ENCODE measurements at places on chromosomes 4 and X. TPM values are rescaled to one million over a fixed set of nuclear protein-coding genes. Genes with fewer than 3 reads are reported as not detected.
A peak's percentile ranks its signal among the peaks of the same experiment; 100 is the strongest.

The CDKL5 gene
- 8.4 TPM for total RNA-seq

The PNMA6A gene
- 2.3 TPM for total RNA-seq

The HAUS3 gene
- total RNA-seq: 20.8 TPM

The CCDC158 gene
- 3.9 TPM for total RNA-seq

The ZBTB33 gene
- total RNA-seq: 23.5 TPM

The MAGEA4 gene
- not detected for total RNA-seq

The KIT gene
- total RNA-seq: 59.9 TPM

The NUDT11 gene
- total RNA-seq: 1.7 TPM

The PCDH19 gene
- total RNA-seq: 0.40 TPM

GRCh38 chr4:102536768-102537167 lies 35.6 kb downstream of the NFKB1 start:
- H3K27me3 ChIP-seq: no peaks in the 10 kb centered on the region
- DNase-seq: no peak
- H3K27ac ChIP-seq: no peak overlapping the region

- no peak overlapping the region for H3K27ac ChIP-seq
- peaks cover 19% of the 10 kb centered on the region for H3K36me3 ChIP-seq
- no peak for DNase-seq
- H3K4me3 ChIP-seq: no peak overlapping the region
- H3K4me1 ChIP-seq: peaks cover 17% of the 10 kb centered on the region
Measured at GRCh38 chr4:7771541-7772507, 167.8 kb downstream of the AFAP1 start.

- H3K4me1 ChIP-seq: no peaks in the 10 kb centered on the region
- no peak for DNase-seq
- no peak overlapping the region for H3K27ac ChIP-seq
- H3K4me3 ChIP-seq: no peak overlapping the region
- H3K27me3 ChIP-seq: no peaks in the 10 kb centered on the region
Measured at GRCh38 chr4:22802876-22803275, 110.1 kb downstream of the GBA3 start.

DNA sequence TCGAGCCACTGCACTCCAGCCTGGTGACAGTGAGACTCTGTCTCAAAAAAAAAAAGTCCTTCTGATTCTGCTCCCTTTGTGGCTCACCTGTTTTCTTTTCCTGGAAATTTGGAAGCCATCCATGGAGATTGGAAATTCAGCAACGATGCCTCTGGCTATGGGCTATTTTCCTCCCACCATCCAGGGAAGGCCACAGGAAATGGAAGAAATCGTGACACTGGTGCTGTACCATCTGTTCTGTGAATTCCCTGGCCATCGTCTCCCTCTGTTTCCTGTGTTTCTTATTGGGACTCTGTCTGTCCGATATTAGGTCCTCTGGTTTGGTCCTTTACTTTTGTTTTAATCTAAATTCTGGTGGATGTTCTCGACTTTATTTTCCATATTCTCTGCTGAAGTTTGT lies 29.4 kb upstream of the ADRA2C start:
- H3K36me3 ChIP-seq: no peaks in the 10 kb centered on the region
- no peak overlapping the region for H3K4me3 ChIP-seq
- no peaks in the 10 kb centered on the region for H3K27me3 ChIP-seq
- no peak for DNase-seq

- H3K27me3 ChIP-seq: no peaks in the 10 kb centered on the region
- no peak overlapping the region for H3K27ac ChIP-seq
- H3K4me1 ChIP-seq: no peaks in the 10 kb centered on the region
- H3K36me3 ChIP-seq: no peaks in the 10 kb centered on the region
- no peak overlapping the region for H3K4me3 ChIP-seq
Measured at GRCh38 chrX:153496590-153496959, 1.8 kb downstream of the BGN start.

DNA sequence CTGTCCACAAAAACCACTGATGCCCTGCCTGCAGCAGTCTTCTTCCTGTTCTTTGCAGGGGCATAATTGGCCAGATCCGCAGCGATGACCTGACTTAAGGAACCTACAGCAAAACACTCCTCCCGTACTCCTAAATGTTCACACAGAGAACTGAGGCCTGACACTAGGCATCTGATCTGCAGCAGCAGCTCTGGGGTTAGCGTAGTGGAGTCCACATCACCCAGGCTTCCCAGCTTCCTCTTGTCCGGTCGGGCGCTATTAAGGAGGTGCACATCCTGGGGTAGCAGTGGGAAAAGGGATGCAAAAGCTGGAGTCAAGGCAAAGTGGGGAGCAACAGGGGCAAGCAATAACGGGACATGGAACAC lies 758 bp downstream of the SCFD2 start:
- H3K36me3 ChIP-seq: no peaks in the 10 kb centered on the region
- no peak overlapping the region for H3K27ac ChIP-seq
- H3K27me3 ChIP-seq: no peaks in the 10 kb centered on the region
- no peak for DNase-seq

- H3K36me3 ChIP-seq: no peaks in the 10 kb centered on the region
- peak overlapping the region; percentile 75 for H3K4me3 ChIP-seq
- no peaks in the 10 kb centered on the region for H3K4me1 ChIP-seq
- peak; percentile 61 for DNase-seq
- peak overlapping the region; percentile 43 for H3K27ac ChIP-seq
Measured at GRCh38 chr4:127622921-127623796, 9.6 kb upstream of the INTU start.

- no peaks in the 10 kb centered on the region for H3K27me3 ChIP-seq
- H3K27ac ChIP-seq: no peak overlapping the region
- H3K36me3 ChIP-seq: no peaks in the 10 kb centered on the region
Measured at GRCh38 chr4:16150716-16151115, 66.9 kb upstream of the PROM1 start.

DNA sequence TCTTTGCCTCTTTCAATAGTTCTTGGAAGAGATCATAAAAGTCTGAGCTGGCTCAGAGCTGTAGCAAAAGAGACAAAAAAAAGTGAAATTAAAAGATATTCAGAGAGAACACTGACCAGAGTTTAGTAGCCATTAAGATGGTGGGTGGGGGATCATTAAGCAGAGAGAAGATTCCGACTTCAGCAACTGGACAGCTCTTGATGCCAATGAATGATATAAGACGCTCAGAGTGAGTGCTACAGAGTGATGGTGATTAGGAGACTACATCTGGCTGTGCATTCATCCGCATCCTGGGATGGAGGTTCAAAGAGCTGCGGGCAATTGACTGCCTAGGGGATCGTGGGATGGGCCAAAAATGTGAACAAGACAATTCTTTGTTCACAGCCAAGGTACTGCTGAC lies 178.5 kb downstream of the PACRGL start:
- H3K27me3 ChIP-seq: no peaks in the 10 kb centered on the region
- H3K27ac ChIP-seq: no peak overlapping the region
- H3K36me3 ChIP-seq: no peaks in the 10 kb centered on the region
- no peak overlapping the region for H3K4me3 ChIP-seq
- no peak for DNase-seq
- no peaks in the 10 kb centered on the region for H3K4me1 ChIP-seq

GRCh38 chr4:149987330-149988086 lies 90.7 kb upstream of the DCLK2 start:
- H3K27ac ChIP-seq: peak overlapping the region; percentile 85
- DNase-seq: no peak
- H3K27me3 ChIP-seq: no peaks in the 10 kb centered on the region
- peaks cover 47% of the 10 kb centered on the region for H3K4me1 ChIP-seq
- no peak overlapping the region for H3K4me3 ChIP-seq

GRCh38 chr4:184798504-184798903 lies 27.3 kb downstream of the ACSL1 start:
- H3K27ac ChIP-seq: no peak overlapping the region
- H3K36me3 ChIP-seq: no peaks in the 10 kb centered on the region
- H3K4me3 ChIP-seq: no peak overlapping the region
- DNase-seq: no peak
- H3K4me1 ChIP-seq: peaks cover 26% of the 10 kb centered on the region

DNA sequence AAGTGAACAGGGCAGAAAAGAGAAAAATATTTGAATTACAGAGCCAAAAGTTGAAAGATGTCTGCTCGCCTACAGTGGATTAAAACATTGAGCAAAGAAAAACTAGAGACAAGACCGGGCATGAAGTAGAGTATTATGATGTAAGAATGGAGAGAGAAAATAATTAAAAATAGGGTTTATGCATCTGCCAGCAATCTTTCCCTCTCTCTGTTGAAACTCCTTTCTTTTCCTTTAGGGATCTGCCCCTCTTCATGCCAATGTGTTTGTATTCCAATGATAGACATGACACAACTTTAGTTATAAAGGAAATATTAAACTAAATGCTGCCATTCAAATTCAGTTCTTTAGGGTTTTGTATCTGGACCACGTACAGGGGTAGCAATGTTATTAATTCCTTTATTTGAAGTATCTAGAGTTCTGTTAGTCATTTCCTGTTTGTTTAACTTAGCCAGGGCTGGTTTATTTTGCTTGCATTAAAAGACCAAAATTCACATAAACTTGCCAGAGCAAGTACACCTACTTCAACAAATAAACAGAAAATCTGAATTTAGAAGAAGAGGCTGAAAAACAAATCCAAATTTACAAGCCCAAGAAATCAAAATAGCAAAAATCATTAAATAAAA lies 202.6 kb downstream of the SPOCK3 start:
- H3K4me1 ChIP-seq: no peaks in the 10 kb centered on the region
- no peak overlapping the region for H3K4me3 ChIP-seq
- no peak for DNase-seq

GRCh38 chr4:159035570-159035969 lies 67.3 kb upstream of the RAPGEF2 start:
- no peaks in the 10 kb centered on the region for H3K4me1 ChIP-seq
- DNase-seq: no peak
- H3K4me3 ChIP-seq: no peak overlapping the region

- no peaks in the 10 kb centered on the region for H3K27me3 ChIP-seq
- H3K36me3 ChIP-seq: no peaks in the 10 kb centered on the region
- no peak for DNase-seq
- no peaks in the 10 kb centered on the region for H3K4me1 ChIP-seq
- no peak overlapping the region for H3K4me3 ChIP-seq
Measured at GRCh38 chrX:155434906-155435743, 23.3 kb downstream of the F8A3 start.

DNA sequence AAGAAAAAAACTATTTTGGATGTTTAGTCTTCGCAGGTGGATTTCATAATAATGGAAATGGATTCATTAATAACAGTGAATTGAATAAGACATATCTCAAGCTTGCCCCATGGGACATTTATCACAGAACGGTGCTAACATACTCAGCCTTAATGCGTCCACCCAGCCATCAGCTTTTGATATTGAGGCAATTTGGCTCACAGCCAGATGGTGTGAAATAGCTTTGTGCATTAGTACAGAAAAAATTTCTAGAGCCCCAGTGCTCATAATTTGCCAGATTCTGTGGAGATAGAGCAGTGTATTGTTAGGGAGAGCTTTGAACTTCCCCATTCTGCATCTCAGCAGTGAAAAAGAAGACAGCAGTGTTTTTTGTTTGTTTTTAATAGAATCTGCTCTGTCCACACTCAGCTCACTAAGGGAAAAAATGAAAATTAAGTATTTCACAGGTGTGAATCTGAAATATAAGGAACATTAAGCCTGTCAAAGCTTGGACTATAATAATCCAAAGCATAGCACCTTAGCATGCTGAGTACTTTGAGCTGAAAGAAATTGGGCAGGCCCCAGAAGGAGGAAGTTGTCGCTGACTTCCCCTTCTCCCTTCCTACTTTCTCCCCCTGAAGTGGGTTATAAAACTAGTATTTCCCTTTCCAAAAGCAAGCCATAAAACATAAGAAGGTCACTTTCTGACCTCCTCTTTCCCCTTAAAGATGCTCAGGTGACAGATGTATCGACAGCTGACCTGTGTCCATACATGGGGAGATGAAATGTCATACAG lies 295.8 kb downstream of the MAGEB5 start:
- no peak overlapping the region for H3K27ac ChIP-seq
- no peaks in the 10 kb centered on the region for H3K4me1 ChIP-seq
- H3K36me3 ChIP-seq: no peaks in the 10 kb centered on the region
- H3K4me3 ChIP-seq: no peak overlapping the region
- H3K27me3 ChIP-seq: no peaks in the 10 kb centered on the region

GRCh38 chr4:1168191-1169101 lies 3.9 kb downstream of the SPON2 start:
- no peak overlapping the region for H3K4me3 ChIP-seq
- H3K27me3 ChIP-seq: peaks cover 17% of the 10 kb centered on the region
- peaks cover 21% of the 10 kb centered on the region for H3K4me1 ChIP-seq
- DNase-seq: no peak
- no peak overlapping the region for H3K27ac ChIP-seq

GRCh38 chr4:64341711-64342110 lies 67.5 kb downstream of the TECRL start:
- no peak overlapping the region for H3K4me3 ChIP-seq
- no peaks in the 10 kb centered on the region for H3K36me3 ChIP-seq
- DNase-seq: peak; percentile 5
- no peaks in the 10 kb centered on the region for H3K27me3 ChIP-seq
- H3K4me1 ChIP-seq: no peaks in the 10 kb centered on the region

GRCh38 chrX:65874765-65875164 lies 165.1 kb downstream of the VSIG4 start:
- H3K27me3 ChIP-seq: no peaks in the 10 kb centered on the region
- no peak overlapping the region for H3K27ac ChIP-seq
- no peaks in the 10 kb centered on the region for H3K4me1 ChIP-seq
- DNase-seq: no peak
- H3K4me3 ChIP-seq: no peak overlapping the region
- no peaks in the 10 kb centered on the region for H3K36me3 ChIP-seq

DNA sequence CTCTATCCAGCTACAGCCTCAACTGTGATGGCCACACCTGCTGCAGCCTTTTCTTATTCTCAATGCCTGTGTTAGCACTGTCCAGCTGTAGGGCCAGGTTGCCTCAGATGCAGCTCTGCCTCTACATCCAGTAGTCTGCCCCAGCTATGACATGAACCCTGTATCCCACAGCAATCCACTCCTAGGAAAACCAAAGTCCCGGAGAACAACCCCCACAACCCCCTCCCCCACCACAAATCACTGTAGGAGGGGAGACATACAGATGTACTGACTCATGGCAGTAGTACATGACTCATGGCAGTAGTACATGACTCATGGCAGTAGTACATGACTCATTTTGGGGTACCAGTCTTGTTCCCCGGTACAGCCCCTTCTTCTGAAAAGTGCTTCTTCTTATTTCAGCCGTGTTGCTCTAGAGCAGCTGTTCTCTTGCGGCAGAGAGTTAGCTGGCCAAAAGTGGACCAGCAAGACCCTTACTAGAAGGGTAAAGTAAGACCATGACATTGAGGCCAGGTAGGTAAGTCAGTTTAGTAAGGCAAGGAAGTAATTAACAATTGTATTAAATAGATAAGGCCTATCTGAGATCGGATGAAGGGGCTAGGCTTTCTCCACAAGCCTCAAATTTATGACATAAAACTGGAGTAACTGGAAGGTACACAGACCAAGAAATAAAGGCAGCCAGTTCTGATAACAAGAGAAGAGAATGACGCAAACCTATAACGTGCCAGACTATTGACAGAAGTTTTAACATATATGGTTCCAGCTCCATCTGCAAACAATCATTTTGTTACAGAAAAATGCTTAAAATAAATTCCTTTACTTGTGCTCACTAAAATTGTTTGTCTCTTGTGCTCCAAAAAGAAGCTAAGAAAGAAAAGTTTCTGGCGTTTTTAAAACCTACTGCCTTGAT lies 221.4 kb downstream of the TACR3 start:
- no peak overlapping the region for H3K4me3 ChIP-seq
- H3K27me3 ChIP-seq: no peaks in the 10 kb centered on the region
- no peaks in the 10 kb centered on the region for H3K4me1 ChIP-seq
- H3K36me3 ChIP-seq: no peaks in the 10 kb centered on the region
- no peak overlapping the region for H3K27ac ChIP-seq
- DNase-seq: no peak

- H3K27me3 ChIP-seq: no peaks in the 10 kb centered on the region
- no peak for DNase-seq
- no peaks in the 10 kb centered on the region for H3K4me1 ChIP-seq
- no peak overlapping the region for H3K4me3 ChIP-seq
- no peak overlapping the region for H3K27ac ChIP-seq
Measured at GRCh38 chr4:145988628-145989027, 50.0 kb upstream of the ZNF827 start.

GRCh38 chr4:82903737-82904136 lies 3.2 kb downstream of the THAP9 start:
- no peak overlapping the region for H3K27ac ChIP-seq
- DNase-seq: no peak
- H3K4me3 ChIP-seq: no peak overlapping the region
- H3K27me3 ChIP-seq: no peaks in the 10 kb centered on the region
